ENCODE measurements at places on chromosomes 12 and 14. TPM values are rescaled to one million over a fixed set of nuclear protein-coding genes. Genes with fewer than 3 reads are reported as not detected.

GRCh38 chr12:18239526-18239925 is 21.8 kb upstream of the PIK3C2G start:
- DNase-seq: no peak

- no peak for DNase-seq
Observed at GRCh38 chr12:122839907-122840554, 4.8 kb downstream of the HIP1R start.

GRCh38 chr14:23327947-23328744 is 6.9 kb downstream of the PABPN1 start:
- peak; percentile 50 for DNase-seq

DNA sequence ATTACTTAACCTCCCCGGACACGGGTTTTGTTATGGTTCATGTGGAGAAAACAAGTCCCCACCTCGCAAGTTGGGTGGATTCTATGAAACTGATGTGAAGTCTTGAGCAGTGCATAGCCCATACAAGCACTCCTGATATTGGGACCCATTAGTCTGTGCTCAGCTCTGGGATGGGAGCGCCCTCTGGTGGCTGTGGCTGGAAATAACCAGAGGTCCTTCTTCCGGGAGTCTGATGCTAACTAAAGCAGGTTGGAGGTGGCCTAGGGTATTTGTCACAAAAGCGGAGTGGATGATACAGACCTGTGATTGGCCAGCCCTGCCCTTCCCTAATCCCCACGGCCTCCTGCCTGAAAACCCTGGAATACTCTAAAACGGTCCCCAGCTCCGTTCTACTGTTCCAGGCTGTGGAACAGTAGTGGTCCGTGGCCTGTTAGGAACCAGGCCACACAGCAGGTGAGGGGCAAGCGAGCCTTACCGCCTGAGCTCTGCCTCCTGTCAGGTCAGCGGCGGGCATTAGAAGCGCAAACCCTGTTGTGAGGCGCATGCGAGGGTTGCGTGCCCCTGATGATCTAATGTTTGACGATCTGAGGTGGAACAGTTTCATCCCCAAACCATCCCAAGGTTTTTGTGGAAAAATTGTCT is 6.4 kb downstream of the SLC48A1 start:
- DNase-seq: peak; percentile 95

The TEX52 gene
- polyA plus RNA-seq: not detected

DNA sequence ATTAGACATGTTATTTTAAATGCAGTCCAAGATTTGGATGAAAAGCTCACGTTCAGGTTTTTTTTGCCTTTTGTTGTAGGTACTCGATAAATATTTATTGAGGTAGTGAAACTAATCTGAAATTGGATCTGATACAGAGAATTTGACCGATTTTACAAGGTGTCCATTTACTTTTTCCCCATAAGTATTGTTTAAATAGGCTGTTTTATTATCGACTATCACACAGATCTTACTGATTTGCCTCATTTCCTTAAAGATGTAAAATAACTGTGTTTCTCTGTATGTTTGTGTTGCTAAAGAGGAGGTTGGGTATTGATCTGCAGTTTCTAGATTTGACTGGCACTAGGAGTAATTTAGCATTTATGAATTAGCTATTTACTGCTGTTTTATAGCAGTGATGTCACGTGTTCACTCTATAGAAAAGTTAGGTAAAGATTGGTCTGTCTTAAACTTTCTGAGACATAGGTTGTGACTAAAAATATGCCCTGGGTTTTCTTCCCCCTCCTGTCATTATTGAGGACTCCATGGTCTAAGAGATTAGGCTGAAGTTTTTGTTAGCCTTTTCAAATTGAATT is 3.5 kb downstream of the RAP1B start:
- DNase-seq: no peak

The ENDOU gene
- polyA plus RNA-seq: 0.45 TPM

DNA sequence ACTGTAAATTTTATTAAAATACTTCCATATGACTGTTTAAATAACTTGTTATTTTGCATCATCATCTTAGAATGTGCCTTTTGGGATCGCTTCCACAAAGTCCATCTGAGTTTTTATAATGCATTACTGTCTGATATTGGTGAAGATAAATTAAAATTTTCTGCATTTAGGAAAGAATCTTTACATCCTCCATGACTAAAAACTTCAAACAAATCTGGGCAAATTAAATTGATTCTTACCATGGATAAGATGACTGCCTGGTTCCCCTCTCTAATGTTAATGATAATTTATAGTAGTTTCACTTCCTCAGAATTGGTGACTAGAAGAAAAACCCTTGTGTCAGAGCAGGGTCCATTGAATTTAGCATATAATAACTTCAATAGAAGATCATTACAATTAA is 94.7 kb upstream of the SLC38A4 start:
- no peak for DNase-seq

GRCh38 chr12:11731455-11731854 is 82.0 kb downstream of the ETV6 start:
- DNase-seq: no peak

DNA sequence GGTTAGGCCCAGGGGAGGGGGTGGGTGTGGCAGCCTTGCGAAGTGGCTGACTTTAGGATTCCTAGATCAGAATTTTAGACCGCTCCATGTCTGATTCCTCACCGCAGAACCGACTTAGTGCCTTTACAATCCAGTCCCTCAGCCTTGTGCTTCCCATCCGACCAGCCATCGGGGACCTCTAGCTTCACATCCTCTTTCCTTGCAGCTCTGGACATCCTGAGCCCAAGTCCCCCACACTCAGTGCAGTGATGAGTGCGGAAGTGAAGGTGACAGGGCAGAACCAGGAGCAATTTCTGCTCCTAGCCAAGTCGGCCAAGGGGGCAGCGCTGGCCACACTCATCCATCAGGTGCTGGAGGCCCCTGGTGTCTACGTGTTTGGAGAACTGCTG is 557 bp downstream of the COPS7A start:
- no peak for DNase-seq

- no peak for DNase-seq
Observed at GRCh38 chr12:130904064-130904463, 32.2 kb downstream of the RAN start.

GRCh38 chr14:36363704-36364103 is 43.3 kb upstream of the MBIP start:
- DNase-seq: no peak

DNA sequence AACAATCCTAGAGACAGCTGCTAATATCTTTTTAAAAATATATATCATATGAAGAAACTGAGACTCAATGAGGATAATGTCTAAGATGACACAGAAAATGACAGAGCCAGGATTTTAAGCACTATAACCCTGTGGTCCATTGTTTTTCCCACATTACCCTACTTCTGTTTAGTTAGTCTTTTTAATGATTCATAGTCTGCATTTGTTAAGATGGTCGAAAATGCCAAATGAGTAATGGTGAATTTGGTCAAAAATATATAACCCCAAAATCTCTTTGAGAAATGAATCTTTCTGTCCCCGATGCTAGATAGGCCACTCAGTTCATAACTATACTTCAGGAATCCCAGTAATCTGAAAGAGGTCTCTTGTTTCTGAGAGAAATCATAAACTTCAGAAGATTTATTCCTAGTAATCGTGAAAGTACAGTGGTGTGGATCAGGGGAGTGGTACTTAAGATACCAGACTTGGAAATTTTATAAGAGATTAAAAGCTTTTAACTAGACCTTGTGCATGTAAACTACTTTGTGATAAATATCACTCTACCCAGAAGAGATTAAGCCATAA is 10.8 kb downstream of the RTRAF start:
- no peak for DNase-seq

DNA sequence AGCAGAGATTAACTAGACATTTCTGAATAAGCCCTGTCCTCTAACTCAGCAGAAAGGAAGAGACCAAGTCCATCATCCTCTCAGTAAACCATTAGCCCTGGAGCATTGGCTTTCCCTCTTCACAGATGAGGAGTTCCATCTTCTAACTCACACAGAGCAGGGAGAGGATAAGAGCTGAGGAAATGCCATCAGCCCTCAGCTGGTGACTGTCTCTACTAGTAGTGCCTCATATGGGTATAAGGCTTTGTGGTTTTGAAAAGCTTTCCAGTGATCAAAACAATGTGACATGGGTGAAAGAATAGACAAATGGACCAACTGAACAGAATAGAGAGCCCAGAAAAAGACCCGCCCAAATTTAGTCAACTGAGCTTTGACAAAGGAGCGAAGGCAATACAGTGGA is 197.2 kb upstream of the NUDT4 start:
- DNase-seq: no peak

The CYP46A1 gene
- polyA plus RNA-seq: 5.8 TPM

The C12orf54 gene
- polyA plus RNA-seq: not detected

DNA sequence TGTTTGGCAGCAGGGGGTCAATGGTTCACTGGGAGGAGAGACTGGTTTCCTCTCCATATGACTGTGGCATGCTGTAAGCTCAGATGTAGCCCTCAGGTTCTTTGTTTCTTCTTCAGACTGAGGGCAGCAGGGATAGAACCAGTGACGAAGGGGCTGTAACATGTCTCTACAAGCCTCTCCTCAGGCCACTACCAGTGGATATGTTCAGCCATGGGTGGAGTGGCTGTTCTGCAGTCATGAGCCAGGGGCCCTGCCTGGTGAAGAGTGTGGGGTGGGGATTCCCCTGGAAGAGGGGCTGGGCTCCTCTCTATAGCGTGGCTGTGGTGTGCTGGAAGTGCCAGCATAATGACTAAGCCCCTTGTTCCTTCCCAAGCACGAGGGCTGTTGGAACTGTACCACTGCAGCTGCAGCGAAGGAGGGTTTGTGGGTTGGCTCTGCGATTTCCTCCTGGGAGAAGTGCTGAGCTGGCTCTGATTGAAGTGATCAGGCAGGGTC is 55.8 kb downstream of the CMAS start:
- peak; percentile 55 for DNase-seq

The MLEC gene
- polyA plus RNA-seq: 93.6 TPM

GRCh38 chr14:23563473-23564180 is 4.0 kb downstream of the AP1G2 start:
- DNase-seq: peak; percentile 46

The SOAT2 gene
- 0.07 TPM for polyA plus RNA-seq

GRCh38 chr12:30896461-30896860 is 30.1 kb upstream of the TSPAN11 start:
- no peak for DNase-seq

The ACAD10 gene
- polyA plus RNA-seq: 20.0 TPM

- DNase-seq: no peak
Observed at GRCh38 chr12:18872770-18873169, 134.9 kb downstream of the CAPZA3 start.

All from right cardiac atrium (tissue), 5 donors.